ENCODE measurements at places on chromosomes 5 and 9.

DNA sequence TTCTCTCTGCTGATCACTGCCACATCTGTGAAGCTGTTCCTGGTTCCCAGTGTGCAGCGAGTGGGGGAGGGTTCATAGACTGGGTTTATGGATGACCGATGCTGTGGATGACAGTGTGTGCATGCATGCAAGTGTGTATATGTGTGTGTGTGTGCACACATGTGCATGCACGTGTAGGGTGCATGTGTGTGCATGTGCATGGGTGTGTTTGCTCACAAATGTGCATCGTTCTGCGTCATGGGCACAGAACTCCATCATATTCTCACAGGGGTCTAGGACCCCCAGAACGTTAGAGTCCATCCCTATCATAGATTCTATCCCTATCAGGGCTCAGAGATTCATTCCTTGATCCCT lies 134.0 kb downstream of the PHF2 start:
- no peaks in the 10 kb centered on the region for H3K4me1 ChIP-seq
- H3K27me3 ChIP-seq = peaks cover 15% of the 10 kb centered on the region
- H3K4me3 ChIP-seq = no peak overlapping the region
- no peak for DNase-seq
- no peak overlapping the region for H3K27ac ChIP-seq
- no peaks in the 10 kb centered on the region for H3K36me3 ChIP-seq

GRCh38 chr5:116291271-116291670 lies 206.4 kb downstream of the COMMD10 start:
- H3K27me3 ChIP-seq = no peaks in the 10 kb centered on the region
- H3K36me3 ChIP-seq = peaks cover 18% of the 10 kb centered on the region
- peak overlapping the region; percentile 14 for H3K27ac ChIP-seq
- peaks cover 8% of the 10 kb centered on the region for H3K4me1 ChIP-seq

- H3K4me3 ChIP-seq = no peak overlapping the region
- no peaks in the 10 kb centered on the region for H3K36me3 ChIP-seq
- H3K27ac ChIP-seq = no peak overlapping the region
These were observed 6.3 kb upstream of the GARIN3 start for GRCh38 chr5:157172403-157172802.

- H3K4me3 ChIP-seq = no peak overlapping the region
- H3K4me1 ChIP-seq = peaks cover 51% of the 10 kb centered on the region
- H3K27ac ChIP-seq = no peak overlapping the region
- H3K36me3 ChIP-seq = no peaks in the 10 kb centered on the region
These were observed 24.8 kb upstream of the CSF1R start for GRCh38 chr5:150111122-150111521.

GRCh38 chr5:158756871-158757270 lies 342.8 kb downstream of the EBF1 start:
- no peaks in the 10 kb centered on the region for H3K27me3 ChIP-seq
- no peaks in the 10 kb centered on the region for H3K36me3 ChIP-seq
- no peak overlapping the region for H3K27ac ChIP-seq
- no peak overlapping the region for H3K4me3 ChIP-seq
- peaks cover 21% of the 10 kb centered on the region for H3K4me1 ChIP-seq

DNA sequence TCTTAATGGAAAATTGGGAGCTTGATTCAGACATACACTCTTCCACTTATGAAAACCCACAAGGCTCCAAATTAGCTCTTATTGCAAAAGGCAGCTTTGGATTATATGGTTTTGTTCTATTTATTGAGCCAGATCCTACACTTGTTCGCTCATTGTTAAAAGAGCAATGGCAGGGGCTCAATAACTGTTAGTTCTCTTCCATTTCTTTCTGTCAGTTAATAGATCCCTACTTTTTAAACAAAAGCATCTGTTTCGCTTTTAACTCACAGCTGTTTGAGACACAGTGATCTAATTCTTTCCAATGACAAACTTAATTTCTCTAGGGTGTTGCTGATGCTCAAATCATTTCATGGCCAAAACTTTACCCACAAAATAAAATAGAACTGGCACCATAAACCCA lies 11.7 kb downstream of the C5 start:
- no peaks in the 10 kb centered on the region for H3K4me1 ChIP-seq
- H3K36me3 ChIP-seq = peaks cover 3% of the 10 kb centered on the region
- H3K27ac ChIP-seq = no peak overlapping the region
- no peaks in the 10 kb centered on the region for H3K27me3 ChIP-seq
- no peak overlapping the region for H3K4me3 ChIP-seq

GRCh38 chr9:124980431-124980830 lies 39.5 kb upstream of the GOLGA1 start:
- H3K4me3 ChIP-seq = no peak overlapping the region
- no peaks in the 10 kb centered on the region for H3K4me1 ChIP-seq
- no peak overlapping the region for H3K27ac ChIP-seq

DNA sequence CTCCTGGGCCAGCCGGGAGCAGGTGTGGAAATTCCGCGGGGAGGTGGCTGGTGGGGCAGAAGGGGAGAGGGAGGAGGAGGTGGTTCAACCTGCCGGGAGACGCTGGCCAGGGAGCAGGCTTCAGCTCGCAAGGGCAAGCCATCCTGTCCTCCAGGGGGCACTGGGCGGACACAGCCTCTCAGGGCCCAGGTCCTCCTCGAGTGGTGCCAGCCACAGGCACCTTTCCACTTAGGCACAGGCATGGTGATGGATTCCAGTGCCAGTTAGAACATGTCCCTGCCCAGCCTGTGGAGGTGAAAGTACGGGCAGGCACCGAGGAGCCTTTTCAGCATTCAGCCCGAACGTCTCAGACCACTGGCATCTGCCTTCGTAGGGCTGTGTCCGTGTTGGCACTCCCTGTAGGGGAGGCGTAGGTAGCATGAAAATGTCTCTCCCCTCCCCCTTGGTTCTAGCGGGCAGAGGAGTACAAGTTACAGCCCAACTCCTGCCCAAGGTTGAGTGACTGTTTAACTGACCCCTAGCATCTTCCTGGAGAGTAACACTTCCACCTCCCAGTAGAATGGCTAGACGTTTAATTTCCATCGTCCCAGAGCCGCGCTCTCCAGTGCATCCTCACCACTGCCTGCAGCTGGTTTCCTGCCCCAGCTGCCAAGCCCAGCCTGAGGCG lies 48.9 kb downstream of the DAB2IP start:
- peaks cover 36% of the 10 kb centered on the region for H3K4me1 ChIP-seq
- no peak overlapping the region for H3K27ac ChIP-seq
- H3K36me3 ChIP-seq = no peaks in the 10 kb centered on the region
- peak overlapping the region; percentile 84 for H3K4me3 ChIP-seq
- DNase-seq = no peak

DNA sequence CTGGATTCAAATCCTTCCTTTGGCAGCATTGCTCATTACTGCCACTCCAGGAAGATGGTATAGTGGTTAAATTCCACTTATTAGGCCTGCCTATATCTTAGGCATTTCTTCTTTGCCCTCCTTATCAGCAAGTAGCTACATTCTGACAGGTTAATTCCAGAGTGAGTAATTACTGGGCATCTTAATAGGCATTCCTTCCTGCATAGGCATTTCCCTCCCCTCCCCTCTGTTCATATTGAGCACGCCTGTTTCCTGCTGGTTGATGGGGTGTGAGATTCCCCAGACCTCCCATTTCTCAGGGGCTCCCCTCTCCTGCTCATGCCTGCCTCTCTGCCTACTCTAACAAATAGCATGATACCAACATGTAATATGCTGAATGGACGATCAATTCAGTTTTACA lies 305.9 kb downstream of the CYLC2 start:
- no peak overlapping the region for H3K4me3 ChIP-seq
- no peaks in the 10 kb centered on the region for H3K4me1 ChIP-seq
- H3K27me3 ChIP-seq = no peaks in the 10 kb centered on the region
- no peak for DNase-seq

GRCh38 chr5:102853680-102854079 lies 98.6 kb downstream of the PAM start:
- H3K4me3 ChIP-seq = no peak overlapping the region
- no peaks in the 10 kb centered on the region for H3K36me3 ChIP-seq
- no peak overlapping the region for H3K27ac ChIP-seq
- H3K4me1 ChIP-seq = peaks cover 5% of the 10 kb centered on the region

DNA sequence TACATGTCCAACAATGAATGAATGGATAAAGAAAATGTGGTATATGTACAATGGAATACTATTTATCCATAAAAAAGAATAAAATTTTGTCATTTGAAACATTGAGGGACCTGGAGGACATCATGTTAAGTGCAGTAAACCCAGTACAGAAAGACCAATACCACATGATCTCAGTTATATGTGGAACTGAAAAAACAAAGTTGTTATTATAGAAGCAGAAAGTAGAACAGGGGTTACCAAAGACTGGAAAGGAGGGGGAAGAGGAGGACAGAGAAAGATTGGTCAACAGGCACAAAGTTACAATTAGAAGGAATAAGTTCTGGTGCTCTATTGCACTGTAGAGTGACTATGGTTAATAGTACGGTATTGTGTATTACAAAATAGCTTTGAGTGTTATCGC lies 233.8 kb downstream of the SEMA6A start:
- DNase-seq = no peak
- H3K27me3 ChIP-seq = no peaks in the 10 kb centered on the region
- H3K4me3 ChIP-seq = no peak overlapping the region
- peaks cover 5% of the 10 kb centered on the region for H3K36me3 ChIP-seq

- DNase-seq = no peak
- H3K4me3 ChIP-seq = no peak overlapping the region
- no peaks in the 10 kb centered on the region for H3K27me3 ChIP-seq
- H3K36me3 ChIP-seq = no peaks in the 10 kb centered on the region
These were observed 337.9 kb downstream of the PDE4D start for GRCh38 chr5:59555596-59555995.

GRCh38 chr9:134040781-134041648 lies 15.7 kb downstream of the BRD3OS start:
- H3K27me3 ChIP-seq = no peaks in the 10 kb centered on the region
- no peak for DNase-seq
- H3K4me1 ChIP-seq = no peaks in the 10 kb centered on the region
- H3K27ac ChIP-seq = no peak overlapping the region
- H3K4me3 ChIP-seq = no peak overlapping the region

- H3K4me1 ChIP-seq = no peaks in the 10 kb centered on the region
- no peak for DNase-seq
- H3K27ac ChIP-seq = no peak overlapping the region
- H3K36me3 ChIP-seq = no peaks in the 10 kb centered on the region
These were observed 522.3 kb downstream of the MAT2B start for GRCh38 chr5:164027738-164028137.

- H3K27me3 ChIP-seq = no peaks in the 10 kb centered on the region
- no peak overlapping the region for H3K27ac ChIP-seq
- H3K4me3 ChIP-seq = no peak overlapping the region
- no peak for DNase-seq
- no peaks in the 10 kb centered on the region for H3K36me3 ChIP-seq
These were observed 30.5 kb downstream of the ZNF366 start for GRCh38 chr5:72476721-72477120.

DNA sequence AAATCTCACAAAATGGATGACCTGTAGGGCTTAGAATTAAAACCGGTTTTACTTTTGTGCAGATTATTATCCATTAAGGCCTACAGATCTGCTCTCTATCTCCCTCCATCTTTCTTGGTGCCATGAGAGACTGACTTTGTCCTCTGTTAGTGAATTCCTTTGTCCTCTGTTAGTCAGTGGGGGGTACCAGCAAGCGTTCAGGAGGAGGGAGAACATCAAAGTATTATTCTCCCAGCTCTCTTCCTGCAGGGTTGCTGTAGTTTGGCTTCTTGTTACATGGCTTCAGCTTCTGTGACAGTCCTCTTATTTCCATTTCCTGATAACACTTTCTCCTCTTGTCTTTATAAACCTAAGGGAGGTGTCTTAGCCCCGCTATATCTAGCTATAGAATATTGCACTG lies 850.5 kb upstream of the SEMA6A start:
- H3K27me3 ChIP-seq = no peaks in the 10 kb centered on the region
- H3K27ac ChIP-seq = no peak overlapping the region
- no peak for DNase-seq
- H3K36me3 ChIP-seq = no peaks in the 10 kb centered on the region
- H3K4me3 ChIP-seq = no peak overlapping the region

- H3K36me3 ChIP-seq = no peaks in the 10 kb centered on the region
- H3K27ac ChIP-seq = no peak overlapping the region
- H3K4me3 ChIP-seq = no peak overlapping the region
- peaks cover 5% of the 10 kb centered on the region for H3K27me3 ChIP-seq
- H3K4me1 ChIP-seq = peaks cover 27% of the 10 kb centered on the region
- no peak for DNase-seq
These were observed 100.4 kb upstream of the CLINT1 start for GRCh38 chr5:157959370-157959769.

GRCh38 chr9:136429683-136430491 lies 9.8 kb downstream of the INPP5E start:
- no peak for DNase-seq
- H3K4me3 ChIP-seq = no peak overlapping the region

DNA sequence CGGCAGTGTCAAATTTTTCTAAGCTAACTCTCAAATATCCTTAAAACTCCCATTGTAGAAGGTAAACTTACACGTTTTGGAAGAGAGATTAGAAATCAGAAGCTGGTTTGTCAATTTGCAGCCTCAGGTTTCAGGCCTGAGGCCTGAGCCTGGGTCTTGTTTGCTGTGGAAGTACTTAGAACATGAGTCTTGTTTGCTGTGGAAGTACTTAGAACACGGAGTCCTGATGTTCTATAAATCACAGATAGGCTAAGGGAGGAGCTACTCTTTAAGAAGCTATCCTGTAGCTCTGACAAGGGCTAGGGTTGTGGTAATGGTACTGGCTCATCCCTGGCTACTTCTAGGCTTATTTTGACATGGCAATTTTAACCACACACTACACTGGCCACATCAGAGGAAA lies 97.8 kb downstream of the FBXW11 start:
- no peaks in the 10 kb centered on the region for H3K36me3 ChIP-seq
- H3K4me3 ChIP-seq = no peak overlapping the region
- no peaks in the 10 kb centered on the region for H3K27me3 ChIP-seq
- H3K4me1 ChIP-seq = peaks cover 25% of the 10 kb centered on the region
- no peak for DNase-seq

- H3K4me3 ChIP-seq = peak overlapping the region; percentile 98
- H3K4me1 ChIP-seq = peaks cover 21% of the 10 kb centered on the region
- H3K27ac ChIP-seq = peak overlapping the region; percentile 88
- peaks cover 8% of the 10 kb centered on the region for H3K36me3 ChIP-seq
- peaks cover 4% of the 10 kb centered on the region for H3K27me3 ChIP-seq
These were observed 572 bp downstream of the ZDHHC21 start for GRCh38 chr9:14692470-14693250.

DNA sequence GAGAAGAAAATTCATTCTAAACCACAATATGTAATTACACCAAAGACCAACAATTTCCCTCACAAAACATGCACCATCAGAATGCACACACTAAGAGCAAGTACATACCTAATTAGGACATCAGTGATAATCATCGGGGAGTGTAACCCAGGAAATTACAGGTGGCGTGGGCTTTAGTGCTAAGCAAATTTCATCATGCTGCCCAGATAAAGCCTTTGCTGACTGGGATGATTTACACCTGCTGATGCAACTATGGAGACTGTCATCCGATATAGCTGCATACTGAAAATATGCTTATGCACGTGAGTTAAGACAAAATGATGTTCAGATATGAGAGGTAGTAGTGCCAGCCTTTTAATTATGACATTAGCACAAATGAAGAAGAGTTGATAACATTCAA lies 123.2 kb downstream of the DCP2 start:
- no peak overlapping the region for H3K27ac ChIP-seq
- H3K4me3 ChIP-seq = no peak overlapping the region
- peaks cover 12% of the 10 kb centered on the region for H3K36me3 ChIP-seq

GRCh38 chr5:162806195-162806594 lies 631.2 kb upstream of the CCNG1 start:
- H3K36me3 ChIP-seq = no peaks in the 10 kb centered on the region
- H3K4me1 ChIP-seq = no peaks in the 10 kb centered on the region
- no peak for DNase-seq
- H3K27ac ChIP-seq = no peak overlapping the region
